CD4-positive, alpha-beta T cell treated with Interleukin-15 for 4 hours (primary cell): ENCODE measurements at places on chromosomes 16 and 17.

GRCh38 chr17:48392857-48393256 is 37.2 kb downstream of the SKAP1 start:
- no peak for DNase-seq

GRCh38 chr16:12769525-12769924 is 34.2 kb downstream of the CPPED1 start:
- DNase-seq = no peak

- DNase-seq = no peak
Observed at GRCh38 chr16:84040226-84040822, 2.3 kb downstream of the SLC38A8 start.

GRCh38 chr16:54522584-54522983 is 236.0 kb upstream of the IRX3 start:
- no peak for DNase-seq

GRCh38 chr17:7249830-7250229 is 1.7 kb downstream of the CTDNEP1 start:
- DNase-seq = no peak

GRCh38 chr16:8474587-8474986 is 115.7 kb downstream of the TMEM114 start:
- DNase-seq = no peak

- DNase-seq = no peak
Observed at GRCh38 chr17:18070861-18071340, 16.8 kb upstream of the DRG2 start.

- no peak for DNase-seq
Observed at GRCh38 chr17:77863814-77864161, 94.7 kb upstream of the TNRC6C start.

DNA sequence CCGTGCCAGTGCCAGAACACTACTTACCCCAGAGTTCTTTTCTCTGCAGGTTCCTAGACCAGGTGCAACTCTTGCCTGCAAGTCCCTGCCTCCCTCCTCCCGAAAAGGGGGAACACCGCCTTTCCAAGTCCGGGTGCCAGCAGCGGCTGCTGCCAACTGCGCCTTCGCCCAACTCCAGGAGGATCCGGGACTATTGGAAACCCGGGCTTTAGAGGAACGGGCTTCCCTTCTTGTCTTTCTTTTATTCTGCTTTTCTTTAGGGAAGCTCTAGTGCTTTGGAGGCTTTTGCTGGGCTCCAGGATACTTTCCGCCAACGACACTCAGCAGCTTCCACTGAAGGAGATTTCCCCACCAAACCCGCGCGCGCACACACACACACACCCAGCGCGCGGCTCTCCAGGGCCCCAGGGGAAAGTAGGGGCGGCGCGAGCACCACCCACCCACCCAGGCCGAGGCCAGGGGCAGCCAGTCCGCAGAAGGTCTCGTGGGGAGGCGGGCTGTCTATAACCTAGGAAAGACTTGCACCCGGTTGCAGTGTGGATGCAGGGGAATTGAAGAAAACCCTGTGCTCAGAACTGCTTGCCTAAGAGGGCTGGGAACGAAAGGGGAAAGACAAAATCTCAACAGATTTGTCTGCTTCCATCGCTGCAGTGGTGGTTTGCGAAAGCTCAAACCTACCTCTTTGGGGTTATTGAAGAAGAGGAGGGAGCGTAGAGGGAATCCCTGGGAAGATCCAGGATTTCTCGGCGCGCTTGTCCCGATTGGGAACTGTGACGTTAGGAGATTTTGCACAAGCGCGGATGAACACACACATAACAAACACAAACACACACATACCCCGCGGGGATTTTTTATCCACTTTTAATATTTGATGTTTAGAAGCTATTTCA is 977 bp upstream of the CA10 start:
- no peak for DNase-seq

GRCh38 chr17:40556884-40557414 is 8.3 kb downstream of the CCR7 start:
- DNase-seq = no peak

DNA sequence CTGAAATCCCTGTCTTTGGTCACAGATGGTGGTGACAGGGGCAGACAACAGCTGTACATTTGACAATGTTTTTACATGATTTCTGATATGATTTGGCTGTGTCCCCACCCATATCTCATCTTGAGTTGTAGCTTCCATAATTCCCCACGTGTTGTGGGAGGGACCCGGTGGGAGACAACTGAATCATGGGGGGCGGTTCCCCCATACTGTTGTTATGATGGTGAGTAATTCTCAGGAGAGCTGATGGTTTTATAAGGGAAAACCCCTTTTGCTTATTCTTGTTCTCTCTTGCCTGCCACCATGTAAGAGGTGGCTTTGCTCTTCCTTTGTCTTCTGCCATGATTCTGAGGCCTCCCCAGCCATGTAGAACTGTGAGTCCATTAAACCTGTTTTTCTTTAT is 353.9 kb downstream of the CPPED1 start:
- no peak for DNase-seq

GRCh38 chr16:2983706-2984136 is 3.5 kb upstream of the PKMYT1 start:
- peak; percentile 71 for DNase-seq

DNA sequence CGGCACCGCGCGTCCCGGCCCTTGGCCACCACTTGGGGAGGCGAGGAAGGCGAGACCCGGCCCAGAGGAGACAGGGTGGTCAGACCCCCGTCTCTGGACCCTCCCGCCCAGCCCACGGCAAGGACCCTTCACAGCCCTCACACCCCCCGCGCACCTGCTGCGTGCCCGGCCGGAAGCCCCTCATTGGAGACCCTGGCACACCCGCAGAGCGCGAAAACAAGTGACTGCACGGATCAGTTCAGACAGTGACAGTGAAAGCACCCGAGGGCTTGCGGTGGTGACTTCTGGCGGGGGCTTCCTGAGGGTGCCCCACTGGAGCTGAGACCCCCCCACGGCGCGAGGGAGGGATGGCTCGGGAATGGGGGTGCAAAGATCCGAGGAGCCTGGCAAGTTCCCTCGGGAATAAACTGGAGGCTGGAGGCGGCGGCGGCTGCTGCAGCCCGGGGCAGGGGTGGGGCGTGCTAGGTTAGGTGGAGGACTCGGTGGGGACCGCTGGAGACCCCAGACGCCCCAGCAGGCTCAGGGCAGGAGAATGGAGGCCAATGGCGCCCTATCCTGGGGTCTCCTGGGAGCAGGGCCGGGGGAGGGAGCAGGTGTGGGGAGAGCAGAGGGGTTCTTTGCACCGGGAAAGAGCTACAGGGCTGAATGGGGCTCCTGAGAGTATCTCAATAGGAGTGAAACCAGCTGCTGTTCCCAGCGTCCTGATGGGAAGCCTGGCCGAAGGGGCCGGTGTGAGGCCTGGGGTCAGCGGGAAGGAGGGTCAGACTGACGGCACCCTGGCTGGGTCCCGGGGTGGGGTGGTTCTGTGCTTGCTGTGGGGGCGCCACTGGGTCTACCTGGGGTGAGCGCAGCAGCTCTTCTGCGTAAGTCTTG is 824 bp upstream of the FBXL16 start:
- no peak for DNase-seq

DNA sequence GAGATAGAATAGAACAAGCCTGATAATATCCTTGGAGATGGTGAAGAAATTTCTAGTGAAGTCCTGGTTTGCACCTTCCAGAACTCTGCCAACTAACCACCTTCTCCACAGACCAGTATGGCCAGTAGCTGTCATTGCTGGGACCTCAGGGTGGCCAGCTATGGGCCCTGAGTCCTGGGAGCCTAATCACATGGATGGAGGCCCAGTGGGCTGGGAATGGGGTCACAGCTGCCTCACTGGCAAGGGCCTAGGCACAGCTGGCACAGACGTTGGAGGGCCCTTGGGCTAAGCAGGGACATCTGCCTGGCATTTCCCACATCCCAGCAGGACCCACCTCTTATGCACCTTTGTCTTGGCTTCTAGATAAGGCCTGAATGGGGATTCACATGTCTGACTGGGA is 7.6 kb upstream of the WNT3 start:
- DNase-seq = no peak

GRCh38 chr17:13484020-13484419 is 117.7 kb downstream of the HS3ST3A1 start:
- no peak for DNase-seq

GRCh38 chr17:3318336-3318735 is 20.2 kb upstream of the OR3A1 start:
- DNase-seq = no peak

DNA sequence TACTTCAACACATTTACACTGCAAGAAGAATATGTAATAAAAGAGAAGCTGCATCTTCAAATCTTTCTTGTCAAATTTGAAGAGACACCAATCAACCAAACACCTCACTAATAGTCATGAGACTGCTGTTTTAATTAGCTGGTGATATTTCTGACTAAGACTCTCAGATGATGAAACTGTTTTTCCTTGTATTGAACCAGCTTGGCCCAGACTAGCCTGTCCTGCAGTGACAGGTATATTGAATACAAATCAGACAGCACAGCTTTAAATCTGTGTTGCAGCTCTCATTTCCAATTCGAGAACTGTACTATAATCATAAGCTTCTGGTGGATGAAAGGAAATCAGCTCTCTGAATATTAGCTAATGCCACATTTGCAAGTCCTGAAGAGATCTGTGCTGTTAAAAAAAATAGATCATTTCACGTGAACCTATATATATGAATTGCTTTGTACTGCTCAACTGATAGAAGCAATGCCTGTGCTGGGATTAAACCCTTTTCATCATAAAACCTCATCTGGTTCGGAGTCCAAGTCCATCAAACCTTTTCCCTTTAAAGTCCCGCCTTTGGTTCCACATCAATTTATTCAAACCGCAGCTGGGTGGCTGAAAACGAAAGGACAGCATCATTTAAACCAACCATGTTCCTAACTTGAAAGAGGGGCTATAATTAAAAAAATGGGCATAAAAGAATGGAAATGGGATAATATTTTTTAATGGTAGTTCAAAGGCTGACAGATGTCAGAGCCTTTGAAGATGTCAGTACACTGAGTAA is 306.2 kb downstream of the CEP112 start:
- DNase-seq = no peak

GRCh38 chr16:6335072-6335471 is 997.6 kb upstream of the RBFOX1 start:
- no peak for DNase-seq

DNA sequence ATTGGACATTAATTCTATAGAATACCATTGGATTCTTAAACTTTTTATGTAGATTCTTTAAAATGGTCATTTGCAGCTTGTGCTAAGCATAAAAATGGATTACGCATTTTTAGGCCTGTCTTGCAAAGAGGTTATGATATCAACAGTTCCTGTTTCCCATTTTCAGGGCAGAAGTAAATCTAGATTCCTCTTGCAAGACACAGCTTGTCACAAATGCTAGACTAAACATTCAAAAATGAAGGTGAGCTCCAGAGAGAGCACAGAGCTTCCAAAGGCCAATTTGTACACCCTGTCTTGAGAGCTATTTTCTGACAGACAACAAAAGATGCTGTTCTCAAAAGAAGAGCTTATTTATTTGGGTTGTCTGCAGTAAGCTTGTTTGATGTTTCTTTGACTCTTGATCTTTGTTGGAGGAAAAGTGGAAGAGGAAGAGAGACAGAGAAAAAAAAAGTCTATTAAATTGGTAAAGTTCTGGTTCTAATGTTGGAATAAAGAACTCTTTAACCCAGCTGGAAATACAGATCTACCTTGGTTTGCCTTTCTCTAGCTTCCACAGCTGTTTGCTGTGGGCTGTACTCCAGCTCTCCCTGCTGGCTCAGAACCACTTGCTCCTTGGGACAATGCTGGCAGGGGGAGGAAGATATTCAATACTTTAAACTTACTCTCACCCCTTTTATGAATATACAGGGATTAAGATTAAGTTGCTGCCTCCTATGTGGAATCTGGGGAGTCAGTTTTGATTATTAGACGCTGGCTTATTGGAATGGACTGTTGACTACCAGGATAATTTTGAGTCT is 651.8 kb downstream of the CDH11 start:
- DNase-seq = no peak

DNA sequence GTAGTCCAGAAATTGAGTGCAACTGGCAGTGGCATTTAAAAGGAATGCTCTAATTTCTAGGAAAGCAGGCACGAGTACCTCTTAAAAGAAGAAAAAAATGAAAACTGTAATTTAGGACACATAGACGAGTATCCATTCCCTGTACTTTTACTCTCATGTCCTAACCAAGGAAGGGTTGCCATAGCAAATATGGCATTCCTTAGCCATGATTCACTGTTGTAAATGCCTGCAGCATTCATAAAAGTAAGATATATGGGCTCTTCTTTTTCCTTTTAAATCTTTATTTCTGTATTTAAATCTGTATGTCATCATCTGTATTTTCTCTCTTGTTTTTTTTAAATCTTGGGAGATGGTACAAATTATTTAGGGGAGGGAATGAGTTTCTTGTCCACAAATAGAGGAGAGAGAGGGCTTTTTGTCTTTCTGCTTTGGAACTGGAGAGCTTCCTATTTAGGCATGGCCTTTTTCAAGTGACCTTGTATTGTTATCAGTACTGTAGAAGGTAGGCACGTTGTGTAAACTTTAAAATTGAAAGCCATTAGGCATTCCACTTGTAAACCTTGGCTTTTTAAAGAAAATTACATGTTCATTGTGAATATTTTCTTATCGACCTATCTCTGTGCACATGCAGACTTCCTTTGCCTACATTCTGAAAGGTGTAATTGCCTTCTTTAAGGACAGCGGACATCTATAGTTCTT is 50.0 kb downstream of the TENT4B start:
- DNase-seq = no peak

DNA sequence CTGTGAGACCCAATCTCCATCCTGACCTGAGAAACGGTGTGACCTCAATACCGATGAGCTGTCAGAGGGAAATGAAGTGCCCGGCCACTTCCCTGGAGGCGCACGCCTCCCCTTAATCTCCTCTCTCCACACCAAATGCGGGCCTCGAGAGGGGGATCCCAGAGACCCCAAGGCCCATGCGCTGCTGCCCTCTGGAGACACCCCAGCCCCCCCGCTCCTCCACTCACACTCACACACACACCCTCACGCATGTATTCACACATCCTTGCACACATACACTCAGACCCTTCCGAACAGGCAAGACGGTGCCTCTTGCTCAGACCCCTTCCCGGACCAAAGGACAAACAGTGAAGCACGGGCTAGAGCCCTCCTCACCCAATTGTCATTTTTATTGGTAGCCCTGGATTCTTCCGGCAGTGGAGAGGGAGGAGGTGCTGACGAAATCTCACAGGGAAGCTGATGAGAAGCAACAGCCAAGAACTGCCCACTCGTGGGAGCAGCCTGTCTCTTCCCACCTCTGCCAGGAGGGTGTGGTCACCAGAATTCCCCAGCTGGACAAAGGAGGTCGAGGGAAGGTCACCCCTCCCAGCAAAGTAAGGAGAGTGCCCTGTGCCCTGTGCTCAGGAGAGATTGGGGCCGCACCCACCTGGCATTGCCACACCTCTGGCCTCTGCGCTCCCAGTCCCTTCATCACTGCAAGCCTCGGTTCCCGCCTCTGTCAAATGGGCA is 136.0 kb upstream of the TNRC6C start:
- no peak for DNase-seq

- DNase-seq = no peak
Observed at GRCh38 chr16:80994451-80994850, 12.2 kb downstream of the CMC2 start.
